ENCODE measurements at places on chromosomes 5 and 9.

- H3K4me3 ChIP-seq = no peak overlapping the region
- no peaks in the 10 kb centered on the region for H3K4me1 ChIP-seq
- H3K27me3 ChIP-seq = no peaks in the 10 kb centered on the region
- H3K36me3 ChIP-seq = no peaks in the 10 kb centered on the region
- H3K27ac ChIP-seq = no peak overlapping the region
Observed at GRCh38 chr5:99815-100214, 7.8 kb downstream of the PLEKHG4B start.

DNA sequence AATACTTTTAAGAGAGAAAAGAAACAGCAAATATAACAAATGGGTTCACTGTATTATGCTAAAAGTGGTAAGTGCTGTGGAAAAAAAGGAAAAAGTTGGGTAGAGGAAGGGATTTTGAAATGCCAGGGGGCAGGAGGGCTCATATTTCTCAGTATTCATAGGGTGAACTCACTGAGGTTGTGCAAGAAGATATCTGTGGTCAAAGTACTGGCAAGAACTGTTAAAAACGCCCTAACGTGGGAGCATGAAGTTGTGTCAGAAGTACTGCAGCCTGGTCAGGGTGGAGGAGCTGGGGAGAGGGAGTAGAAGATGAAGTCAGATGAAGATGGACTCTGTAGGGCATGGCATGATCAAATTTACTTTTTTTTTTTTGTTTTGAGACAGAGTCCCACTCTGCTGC, 31.2 kb upstream of the SLC28A3 start:
- no peaks in the 10 kb centered on the region for H3K27me3 ChIP-seq
- no peak for DNase-seq
- H3K27ac ChIP-seq = no peak overlapping the region
- no peaks in the 10 kb centered on the region for H3K4me1 ChIP-seq
- H3K4me3 ChIP-seq = no peak overlapping the region

DNA sequence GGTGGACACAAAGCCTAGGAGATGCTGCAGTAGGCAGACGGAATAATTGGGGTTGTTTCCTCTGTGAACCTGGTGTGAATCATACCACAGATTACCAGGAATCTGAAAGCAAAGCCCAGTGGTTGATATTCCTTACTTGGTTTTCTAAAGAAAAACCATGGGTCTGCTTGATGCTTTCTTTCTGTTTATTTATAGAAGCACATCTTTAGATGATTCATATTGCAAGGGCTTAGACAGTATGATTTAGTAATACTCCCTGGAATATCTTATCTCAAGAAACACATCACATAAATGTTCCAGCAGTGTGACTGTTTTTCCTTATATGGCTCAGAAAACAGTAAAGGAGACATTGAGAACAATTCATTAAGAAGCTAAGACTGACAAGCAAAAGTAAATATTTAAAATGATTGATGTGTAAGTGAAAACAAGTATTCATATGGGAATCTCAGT, 623.3 kb downstream of the RAB3C start:
- no peak overlapping the region for H3K27ac ChIP-seq
- DNase-seq = no peak
- peaks cover 26% of the 10 kb centered on the region for H3K4me1 ChIP-seq
- H3K36me3 ChIP-seq = no peaks in the 10 kb centered on the region
- no peak overlapping the region for H3K4me3 ChIP-seq

DNA sequence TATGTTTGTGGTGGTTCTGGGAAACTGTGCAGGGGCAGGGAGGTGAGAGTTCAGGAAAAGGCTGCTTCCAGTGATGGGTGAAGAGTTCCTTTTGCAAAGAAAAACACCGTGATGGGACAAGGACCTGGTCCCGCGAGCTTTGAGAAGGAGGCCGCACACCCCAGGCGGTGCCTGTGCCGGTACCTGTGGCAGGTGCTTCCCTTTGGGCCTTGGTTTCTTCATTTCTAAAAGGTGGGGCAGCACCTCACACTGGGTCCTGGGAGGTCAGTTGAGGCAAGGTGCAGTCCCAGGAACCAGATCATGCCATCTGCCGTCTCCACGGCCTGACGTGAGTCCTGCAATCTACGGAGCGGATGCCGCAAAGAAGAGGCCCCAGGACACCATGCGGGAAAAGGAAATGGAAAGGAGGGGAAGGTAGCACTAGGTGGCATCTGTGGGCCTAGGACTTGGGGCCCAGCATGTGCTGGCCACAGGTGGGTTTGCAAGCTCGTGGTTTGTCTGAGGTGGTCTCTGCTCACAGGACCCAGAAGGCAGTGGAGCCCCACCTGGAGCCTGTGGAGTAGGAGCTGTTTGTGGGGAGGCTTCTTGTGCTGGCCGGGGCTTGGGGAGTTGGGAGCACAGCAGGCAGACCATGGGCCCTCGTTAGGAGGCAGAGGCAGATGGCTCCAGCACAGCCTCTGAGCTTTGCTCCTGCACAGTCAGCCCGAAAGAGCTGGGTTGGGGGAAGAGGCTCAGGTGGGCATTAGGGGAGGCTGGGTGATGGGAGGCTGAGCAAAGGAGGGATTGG, 131.6 kb downstream of the CACNA1B start:
- H3K27ac ChIP-seq = no peak overlapping the region
- no peaks in the 10 kb centered on the region for H3K4me1 ChIP-seq
- no peak for DNase-seq
- no peak overlapping the region for H3K4me3 ChIP-seq
- no peaks in the 10 kb centered on the region for H3K27me3 ChIP-seq

All from thoracic aorta (tissue), 2 donors.